Sigmoid colon (tissue), 7 donors: ENCODE measurements at places on chromosomes 16 and 17.

DNA sequence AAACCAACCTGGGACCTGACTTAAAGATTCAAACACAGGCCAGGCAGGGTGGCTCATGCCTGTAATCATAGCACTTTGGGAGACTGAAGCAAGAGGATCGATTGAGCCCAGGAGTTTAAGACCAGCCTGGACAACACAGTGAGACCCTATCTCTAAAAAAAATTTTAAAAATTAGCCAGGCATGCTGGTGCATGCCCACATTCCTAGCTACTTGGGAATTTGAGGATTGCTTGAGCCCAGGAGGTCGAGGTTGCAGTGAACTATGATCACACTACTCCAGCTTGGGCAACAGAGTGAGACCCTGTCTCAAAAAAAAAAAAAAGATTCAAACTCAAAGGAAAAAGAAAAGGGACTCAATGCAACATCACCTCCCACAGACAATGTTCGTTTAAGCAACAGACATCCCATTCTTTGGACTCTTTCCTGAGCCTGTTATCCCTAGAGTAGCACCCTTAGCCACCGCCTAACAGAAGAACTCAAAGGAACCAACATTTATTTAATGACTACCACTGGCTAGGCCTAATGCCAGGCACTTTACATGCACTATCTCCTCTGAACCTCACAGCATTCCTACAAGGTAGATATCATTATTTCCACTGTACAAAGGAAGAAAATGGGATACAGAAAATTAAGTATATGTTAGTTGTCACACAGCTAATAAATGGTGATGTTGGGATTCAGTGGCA is 12.7 kb downstream of the MYO18A start:
- DNase-seq: no peak

DNA sequence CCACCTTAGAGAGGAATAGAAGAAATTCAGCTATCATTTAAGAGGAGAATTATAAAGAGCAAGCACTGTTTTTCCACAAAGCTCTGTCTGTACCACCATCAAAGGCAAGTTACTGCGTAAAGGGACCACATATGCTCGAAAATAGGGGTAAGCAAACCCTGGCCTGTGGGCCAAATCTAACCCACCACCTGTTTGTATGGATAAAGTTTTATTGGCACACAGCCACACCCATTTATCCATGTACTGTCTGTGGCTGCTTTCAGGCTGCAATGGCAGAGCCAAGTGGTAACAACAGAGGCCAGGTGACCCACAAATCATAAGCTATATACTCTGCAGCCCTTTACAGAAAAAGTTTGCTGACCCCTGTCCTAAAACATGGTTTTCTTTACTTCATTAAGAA is 180.3 kb downstream of the MRTFB start:
- DNase-seq: no peak

GRCh38 chr16:50800074-50800473 is 58.2 kb downstream of the CYLD start:
- DNase-seq: no peak

GRCh38 chr17:28182559-28182958 is 136.4 kb upstream of the TMEM97 start:
- no peak for DNase-seq

DNA sequence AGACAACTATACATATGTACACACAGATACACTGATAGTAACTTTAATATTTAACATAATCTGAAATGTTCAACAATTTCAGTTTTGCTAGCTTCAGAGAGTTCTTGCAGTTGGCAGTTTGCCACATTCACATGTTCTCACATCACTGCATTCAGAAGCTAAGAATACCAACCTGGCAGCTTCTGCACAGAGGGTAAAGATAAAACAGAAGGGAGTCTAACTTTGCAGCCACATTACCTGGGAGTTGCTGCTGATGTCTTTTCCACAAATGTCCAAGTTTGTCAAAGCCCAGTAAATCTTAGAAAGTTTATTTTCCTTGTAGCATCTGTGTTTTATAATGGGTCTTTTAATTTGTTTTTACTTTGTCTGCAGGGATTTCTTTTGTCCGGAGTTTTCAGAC is 332.0 kb downstream of the BCAS3 start:
- no peak for DNase-seq

DNA sequence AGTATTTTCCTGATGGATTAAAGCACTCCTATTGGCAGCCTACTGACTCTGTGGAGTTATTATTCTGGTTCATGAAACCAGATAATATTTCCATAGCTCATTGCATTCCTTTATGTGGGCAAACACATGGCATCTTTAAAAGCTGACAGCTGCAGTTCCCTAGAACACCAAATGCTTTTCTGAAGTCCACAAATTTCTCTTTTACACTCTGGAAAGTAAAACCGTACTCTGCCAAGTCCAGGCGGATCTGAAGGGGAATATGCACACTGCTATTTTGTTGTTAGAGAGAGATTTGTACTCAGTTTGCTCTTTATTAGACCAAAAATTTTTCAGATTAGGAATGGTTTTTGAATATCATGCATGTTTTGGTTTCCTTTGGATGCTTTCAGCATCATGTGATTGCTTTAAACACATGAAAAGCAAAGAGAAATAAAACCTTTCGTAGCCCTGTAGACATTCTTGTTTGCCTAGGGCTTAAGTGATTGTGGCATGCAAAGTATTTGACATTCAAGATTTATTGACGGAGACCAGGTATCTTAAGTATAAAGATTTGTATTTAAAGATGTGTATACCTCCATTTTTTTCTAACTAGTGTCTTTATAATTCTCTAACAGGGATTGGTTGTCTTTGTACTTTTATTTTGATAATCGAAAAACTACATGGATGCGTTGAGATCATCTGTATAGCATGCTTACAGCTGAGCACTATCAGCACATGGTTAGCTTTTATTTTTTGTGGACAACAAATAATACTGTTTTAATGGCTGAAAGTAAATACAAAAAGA is 19.5 kb downstream of the SEC14L1 start:
- DNase-seq: no peak

DNA sequence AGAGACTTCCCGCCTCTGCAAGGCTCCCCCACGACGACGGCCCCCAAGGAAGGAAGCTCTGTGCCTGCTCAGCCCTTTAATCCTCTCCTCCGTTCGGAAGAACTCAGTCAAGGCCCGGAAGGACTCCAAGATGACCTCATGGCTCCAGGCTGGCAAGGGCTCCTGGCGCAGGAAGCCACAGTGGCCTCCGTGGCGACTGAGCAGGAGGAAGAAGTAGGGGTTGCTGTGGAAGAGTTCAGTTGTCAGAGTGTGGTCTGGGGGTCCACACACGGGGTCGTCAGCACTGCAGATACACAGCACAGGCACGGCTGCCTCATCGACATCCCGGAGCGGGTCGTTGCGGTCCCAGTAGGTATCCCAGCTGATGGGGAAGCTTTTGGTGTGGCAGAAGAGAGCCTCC is 4.2 kb downstream of the ABHD15 start:
- DNase-seq: peak; percentile 56

DNA sequence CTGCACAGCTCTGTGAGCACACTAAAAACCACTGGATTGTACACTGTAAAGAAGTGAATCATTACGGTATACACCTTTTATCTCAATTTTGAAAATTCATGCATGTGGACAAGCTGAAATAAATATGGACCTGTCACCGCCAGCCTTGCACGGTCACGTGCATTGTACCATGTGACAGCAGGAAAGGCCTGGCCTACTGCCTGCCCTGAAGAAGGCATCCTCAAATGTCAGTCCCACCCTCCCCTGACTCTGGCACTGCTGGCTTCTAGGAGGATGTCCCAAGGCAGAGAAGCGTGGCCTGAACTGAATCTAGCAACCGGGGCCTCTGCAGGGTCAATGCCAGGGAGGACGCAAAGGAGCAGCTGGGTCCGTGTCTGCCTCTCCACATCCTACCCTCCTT is 34.6 kb downstream of the SLC38A8 start:
- DNase-seq: no peak

- no peak for DNase-seq
These were observed 239.0 kb downstream of the SOX9 start for GRCh38 chr17:72359811-72360210.

GRCh38 chr17:49333804-49334203 is 28.2 kb downstream of the ZNF652 start:
- DNase-seq: no peak

DNA sequence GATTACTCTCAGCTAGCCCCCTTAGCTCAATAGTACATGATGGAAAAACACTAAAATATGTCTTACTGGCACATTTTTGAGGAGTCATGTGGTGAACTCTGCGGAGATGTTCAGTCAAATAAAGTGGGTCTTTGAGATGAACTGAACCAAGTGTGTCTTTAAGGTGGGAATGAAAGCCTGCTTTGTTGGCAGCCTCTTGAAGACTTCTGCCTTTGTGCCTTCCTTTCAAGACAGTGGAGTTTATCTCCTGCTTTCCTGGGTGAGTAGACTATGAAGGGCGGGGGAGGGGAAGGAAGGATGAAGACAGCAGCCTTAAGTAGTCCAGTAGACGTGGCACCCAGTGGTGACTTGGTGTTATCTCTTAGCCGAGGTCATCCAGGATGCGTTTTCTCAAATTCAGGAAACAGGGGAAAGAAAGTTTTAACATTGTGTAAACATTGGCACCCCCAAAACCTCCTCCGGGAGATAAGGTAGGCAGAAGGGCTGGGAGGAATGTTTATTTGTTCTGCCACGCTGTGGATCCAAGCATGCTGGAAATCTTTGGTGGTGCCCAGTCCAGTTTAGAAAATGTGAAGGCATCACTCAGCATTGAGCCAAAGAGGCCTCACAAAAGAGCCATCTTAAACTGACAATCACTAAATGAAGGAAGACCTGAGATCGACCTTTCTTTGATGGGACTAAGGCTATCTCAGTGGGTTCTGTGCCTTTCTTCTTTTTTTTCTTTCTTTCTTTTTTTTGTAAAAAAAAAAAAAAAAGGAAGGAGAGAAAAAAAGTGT is 220.6 kb downstream of the FTO start:
- DNase-seq: no peak

DNA sequence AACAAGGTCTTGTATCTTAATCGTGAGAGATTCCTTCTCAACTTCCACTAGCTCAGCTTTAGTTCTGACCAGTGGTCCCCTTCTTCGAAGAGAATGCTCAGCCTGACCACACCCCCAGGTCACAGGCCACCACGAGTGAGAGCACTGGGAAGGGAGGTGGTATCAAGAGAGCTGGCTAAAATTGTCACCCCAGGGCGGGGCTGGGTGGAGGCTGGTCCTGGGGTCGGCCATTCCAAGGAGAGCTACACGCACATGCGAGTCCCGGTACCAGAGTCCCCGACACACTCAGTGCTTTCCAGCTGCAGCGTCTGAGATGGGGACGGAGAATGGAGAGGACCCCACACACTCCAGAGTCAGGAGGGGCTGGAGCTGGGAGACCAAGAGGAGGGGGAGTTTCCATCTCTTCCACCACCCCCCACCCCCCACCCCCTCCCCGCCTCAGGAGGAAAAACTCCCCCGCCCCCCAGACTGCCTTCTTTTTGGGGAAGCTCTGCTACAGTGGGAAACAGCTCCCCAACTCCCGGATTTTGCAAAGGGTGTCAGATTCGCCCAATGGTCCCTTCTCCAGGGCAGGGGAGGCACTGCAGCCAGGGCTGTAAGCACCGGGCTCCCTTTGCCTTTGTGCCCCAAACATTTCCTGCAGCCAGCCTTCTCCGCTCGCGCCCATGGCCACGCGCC is 1.6 kb downstream of the C1QL1 start:
- DNase-seq: no peak

- DNase-seq: peak; percentile 92
These were observed 2.5 kb downstream of the KIF1C start for GRCh38 chr17:5000237-5000639.

- DNase-seq: no peak
These were observed 487.4 kb upstream of the SOX9 start for GRCh38 chr17:71633391-71633849.

- no peak for DNase-seq
These were observed 397.6 kb downstream of the MAF start for GRCh38 chr16:79202977-79203376.

- no peak for DNase-seq
These were observed 76.3 kb downstream of the USP31 start for GRCh38 chr16:23072769-23073549.

- DNase-seq: no peak
These were observed 11.6 kb downstream of the WIPF2 start for GRCh38 chr17:40230670-40231069.

DNA sequence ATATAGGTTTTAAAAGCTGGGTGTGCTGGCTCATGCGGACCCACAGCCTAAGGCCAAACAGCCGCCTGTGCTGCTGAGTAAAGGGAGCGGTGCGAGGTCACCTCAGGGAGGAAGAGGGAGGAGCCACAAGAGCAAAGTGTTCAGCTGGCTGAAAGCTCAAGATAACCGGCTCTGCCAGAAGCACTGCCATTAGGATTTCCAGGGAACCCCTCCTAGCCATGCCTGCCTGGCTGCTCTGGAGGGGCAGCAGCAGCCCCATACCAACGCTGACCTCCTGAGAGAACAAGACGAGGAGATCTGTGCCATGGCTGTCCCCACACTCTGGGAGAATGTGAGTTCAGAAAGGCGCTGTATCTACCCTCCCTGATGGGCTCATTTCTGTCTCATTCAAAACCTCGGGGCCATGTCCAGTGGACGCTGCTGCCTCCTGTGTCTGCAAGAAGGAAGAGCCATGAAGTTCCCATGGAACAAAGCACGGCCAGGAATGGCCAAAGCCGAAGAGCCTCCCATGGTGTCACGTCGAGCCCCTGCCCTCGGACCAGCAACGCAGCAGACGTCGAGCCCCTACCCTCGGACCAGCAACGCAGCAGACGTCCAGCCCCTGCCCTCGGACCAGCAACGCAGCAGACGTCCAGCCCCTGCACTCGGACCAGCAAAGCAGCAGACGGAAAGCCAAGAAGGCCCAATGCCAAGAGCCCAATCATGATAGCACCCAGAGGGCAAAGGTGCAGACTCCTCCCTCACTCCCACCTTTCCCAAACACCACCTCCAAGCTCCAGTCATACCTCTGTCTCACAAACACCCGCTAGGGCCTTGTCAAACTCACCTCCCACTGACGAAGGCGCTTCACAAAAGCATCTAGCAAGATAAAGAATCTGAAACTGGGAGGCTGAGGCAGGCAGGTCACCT is 107.0 kb downstream of the ANKRD11 start:
- peak; percentile 59 for DNase-seq

GRCh38 chr16:17330044-17330443 is 140.7 kb downstream of the XYLT1 start:
- no peak for DNase-seq

DNA sequence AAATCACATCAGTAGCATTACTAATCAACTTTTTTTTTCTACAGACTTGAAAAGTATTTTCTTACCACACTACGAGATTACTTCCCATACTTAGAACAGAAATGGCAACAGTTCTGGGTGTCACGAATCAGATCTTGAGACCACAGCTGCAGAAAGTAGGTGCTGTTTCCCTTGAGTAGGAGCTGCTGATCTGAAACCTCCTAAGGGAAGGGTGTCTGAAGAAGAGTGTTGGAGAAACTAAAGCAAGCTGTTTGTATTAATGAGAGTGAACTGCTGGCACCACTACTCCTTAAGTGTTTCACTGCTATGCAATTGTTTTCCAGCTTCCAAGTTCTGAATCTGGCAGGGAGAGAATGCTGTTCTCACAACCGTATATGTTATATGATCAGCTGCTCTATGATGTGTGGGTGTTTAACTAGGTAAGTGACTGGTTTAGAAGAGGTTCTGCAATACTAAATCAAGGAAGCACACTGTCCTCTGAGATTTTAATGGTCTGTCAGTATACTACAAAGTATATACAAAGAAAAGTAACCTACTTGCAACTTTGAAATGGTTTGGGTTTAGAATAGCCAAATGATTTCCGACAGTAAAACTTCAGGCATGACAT is 3.3 kb downstream of the ZNF652 start:
- DNase-seq: no peak
